ENCODE measurements at places on chromosomes 16 and 17.

GRCh38 chr17:30237296-30238002 is 2.0 kb upstream of the SLC6A4 start:
- DNase-seq, result no peak

GRCh38 chr17:22123536-22124281 is 431.4 kb downstream of the KCNJ18 start:
- DNase-seq, result no peak

DNA sequence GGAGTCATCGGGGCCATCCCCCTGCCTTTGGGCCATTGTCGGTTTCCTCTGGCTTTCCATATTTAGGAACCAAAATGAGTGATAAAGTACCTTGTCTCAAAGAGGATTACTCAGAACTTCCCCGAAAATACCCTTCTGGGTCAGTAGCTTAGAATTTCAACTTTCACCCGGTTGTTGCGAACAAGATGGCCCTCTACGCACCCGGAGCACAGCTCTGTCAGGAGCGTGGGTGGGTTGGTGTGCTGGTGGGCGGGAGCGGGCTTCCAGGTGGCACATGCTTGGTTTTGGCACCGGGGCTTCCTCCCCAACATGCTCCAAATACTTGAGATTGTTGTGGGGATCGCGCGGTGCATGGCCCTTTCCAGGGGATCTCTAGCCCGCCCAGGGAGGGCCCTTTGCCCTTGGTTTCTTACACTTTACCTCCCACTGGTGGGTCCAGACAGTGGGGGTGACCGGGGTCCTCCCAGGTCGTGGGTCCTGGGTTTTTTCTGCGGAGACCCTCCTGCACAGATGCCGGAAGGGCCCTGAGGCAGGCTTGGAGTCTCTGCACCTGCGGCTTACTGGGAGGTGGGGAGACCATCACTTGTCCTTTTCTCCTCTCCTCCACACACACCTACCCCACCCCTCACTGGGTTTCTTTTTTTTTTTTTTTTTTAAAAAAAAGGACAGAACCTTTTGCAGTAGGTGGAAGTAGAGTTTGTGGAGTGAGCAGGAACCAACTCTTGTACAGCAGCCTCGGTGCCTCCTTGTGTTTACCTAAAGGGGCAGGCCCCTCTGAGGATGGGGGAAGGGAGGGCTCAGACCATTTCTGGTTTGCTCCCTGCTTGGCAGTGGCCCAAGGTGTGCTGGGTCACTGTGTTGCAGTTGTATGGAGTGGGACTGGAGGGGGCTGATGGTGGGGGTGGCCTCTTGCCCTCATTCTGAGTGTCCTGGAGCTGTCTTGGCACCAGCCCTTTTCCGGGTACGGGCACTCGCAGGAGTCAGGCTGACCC is 142.1 kb downstream of the SEC14L1 start:
- DNase-seq, result peak; percentile 72

DNA sequence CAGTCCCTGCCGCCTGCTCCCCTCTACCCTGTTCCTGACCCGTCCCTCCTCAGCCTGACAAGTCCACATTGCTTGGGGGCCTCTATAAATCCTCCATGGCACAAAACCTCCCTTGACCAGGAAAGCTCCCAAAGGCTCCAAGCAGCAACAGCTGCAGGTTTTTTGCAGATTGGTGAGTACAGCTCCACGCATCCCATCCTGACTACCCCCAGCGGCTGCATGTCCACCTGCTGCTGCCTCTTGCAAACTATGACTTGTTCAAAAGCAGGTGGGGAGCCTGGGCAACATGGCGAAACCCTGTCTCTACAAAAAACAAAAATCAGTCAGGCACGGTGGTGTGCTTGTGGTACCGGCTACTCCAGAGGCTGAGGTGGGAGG is 122.8 kb downstream of the ANKRD11 start:
- DNase-seq, result no peak

GRCh38 chr16:87936375-87937230 is at the start of gene CA5A:
TSS of gene CA5A (minus strand) at chr16:87936529. CDS start at chr16:87936450, 79 bp downstream.
- no peak for DNase-seq

DNA sequence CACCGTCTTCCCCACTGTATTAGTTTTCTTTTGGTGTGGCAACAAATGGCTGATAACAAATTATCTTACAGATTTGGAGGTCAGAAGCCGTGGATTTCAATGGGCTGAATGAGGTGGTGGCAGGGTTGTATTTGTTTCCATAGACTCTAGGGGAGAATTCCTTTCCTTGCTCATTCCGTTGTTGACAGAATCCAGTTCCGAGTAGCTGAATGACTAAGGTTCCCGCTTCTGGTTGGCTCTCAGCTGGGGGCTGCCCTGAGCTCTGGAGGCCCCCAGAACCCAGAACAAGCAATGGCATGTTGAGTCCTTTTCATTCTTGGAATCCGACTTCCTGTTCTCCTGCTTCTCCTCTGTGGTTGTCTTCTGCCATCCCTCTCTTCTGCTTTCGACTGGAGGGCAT is 280.4 kb downstream of the SNX29 start:
- DNase-seq, result no peak

- no peak for DNase-seq
Measured at GRCh38 chr17:68087851-68088250, 52.3 kb downstream of the KPNA2 start.

DNA sequence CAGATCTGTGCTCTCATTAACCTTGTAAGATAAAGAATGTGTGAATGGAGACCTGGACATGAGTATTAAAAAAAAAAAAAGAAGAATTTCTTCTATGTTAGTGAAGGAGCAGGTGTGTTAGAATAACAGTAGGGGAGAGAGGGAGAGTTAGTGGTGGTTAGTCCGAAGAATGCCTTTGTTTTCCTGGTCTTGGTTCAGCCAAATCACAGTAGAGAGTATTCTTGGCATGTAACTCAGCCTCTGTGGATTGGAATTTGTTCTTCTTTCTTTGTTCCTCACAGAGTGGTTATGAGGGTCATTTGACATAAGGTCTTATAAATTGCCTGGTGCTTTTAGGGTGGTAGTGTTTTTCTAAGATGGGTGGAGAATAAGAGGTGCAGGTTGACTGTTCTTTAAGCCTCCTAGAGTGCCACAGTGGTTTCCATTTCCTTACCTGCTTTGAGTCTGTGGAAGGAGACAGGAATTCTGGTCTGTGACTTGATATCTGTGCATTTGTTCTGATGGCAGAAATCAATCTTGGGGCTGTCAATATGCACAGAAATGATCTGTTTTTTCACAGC is 17.6 kb downstream of the NUP93 start:
- no peak for DNase-seq

- DNase-seq, result no peak
Measured at GRCh38 chr16:11632455-11632939, 35.8 kb upstream of the SNN start.

- peak; percentile 62 for DNase-seq
Measured at GRCh38 chr17:20008242-20009051, 712 bp upstream of the SPECC1 start.

GRCh38 chr17:57210224-57210553 is 46.1 kb upstream of the MSI2 start:
- no peak for DNase-seq

- peak; percentile 8 for DNase-seq
Measured at GRCh38 chr16:83040174-83040573, 413.4 kb downstream of the CDH13 start.

DNA sequence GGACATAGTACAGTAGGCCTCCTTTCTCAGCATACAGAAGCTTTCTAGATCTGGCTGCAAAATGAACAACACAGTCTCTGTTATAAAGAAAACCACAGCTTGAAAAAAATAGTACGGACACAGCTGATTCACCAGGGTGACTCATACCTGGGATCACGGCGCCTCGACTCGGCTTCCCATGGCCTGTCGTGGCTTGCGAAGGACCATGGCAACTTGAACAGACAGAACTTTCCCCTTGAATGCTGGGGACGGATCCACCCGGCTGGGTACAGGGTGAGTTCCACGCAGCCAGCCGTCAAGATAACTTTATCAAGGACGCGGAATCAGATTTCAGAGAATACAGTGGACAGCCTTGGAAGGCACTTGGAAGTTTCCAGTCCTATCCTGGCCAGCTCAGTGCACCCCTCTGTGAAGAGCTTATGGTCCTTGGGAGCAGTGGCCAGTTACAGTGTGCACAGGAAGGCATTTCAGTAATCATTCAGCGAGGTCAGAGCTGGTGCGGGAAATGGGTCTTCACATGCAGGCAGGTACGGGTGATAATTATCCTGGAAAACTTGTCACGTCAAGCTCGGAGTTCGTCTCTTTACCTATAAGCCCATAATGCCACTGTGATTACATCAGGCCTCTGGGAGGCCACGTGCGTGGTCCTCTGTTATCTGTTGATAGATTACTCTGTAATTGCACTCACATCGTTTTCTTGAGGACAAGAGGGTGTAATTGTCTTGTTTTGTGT is 57.9 kb upstream of the MAF start:
- DNase-seq, result peak; percentile 70

DNA sequence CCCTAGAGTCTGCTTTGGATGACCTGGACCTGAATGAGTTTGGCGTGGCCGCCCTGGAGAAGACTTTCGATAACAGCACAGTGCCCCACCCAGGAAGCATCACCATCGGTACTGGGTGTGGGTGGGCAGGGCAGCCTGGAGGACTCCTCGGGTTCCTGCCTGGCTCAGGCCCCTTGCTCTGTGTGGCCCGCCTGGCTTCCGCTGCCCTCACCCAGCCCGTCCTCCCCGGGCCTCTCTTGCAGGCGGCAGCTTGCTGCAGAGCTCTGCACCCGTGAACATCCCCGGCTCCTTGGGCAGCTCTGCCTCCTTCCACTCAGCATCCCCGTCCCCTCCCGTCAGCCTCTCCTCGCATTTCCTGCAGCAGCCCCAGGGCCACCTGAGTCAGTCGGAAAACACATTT is 24.5 kb downstream of the UNC13D start:
- no peak for DNase-seq

DNA sequence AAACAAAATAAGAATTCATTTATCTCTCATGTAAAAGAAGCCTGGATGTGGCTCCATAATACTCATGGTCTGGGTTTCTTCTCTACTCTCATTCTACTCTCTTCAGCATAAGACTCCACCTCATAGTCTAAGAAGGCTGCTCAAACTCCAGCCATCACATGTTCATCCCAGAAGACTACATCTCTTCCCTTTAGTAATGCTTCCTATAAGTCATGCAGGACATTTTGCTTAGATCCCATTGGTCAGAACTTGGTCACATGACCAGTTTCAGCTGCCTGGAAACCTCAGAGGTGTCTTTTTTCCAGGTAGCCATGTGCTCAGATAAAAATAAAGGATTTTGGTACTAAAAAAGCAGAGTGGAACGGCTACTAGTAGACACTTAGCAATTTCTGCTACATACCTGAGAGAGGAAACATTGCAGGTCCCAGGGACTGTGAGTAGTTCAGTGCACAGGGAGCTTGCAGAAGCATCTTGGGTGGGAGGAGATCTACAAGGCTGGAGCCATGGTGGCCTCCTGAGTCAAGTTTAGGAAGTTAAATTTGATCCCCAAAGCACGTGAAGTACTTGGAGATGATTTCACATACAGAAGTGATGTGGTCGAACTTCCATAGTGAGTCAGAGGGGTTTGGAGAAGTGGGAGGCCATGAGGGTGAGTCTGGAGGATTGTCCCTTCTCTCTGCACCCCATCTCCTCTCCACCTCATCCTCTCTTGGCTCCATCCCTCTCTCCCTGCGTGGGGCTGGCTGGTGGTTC is 110.2 kb downstream of the CCDC182 start:
- DNase-seq, result peak; percentile 45

Data from H54 (cell line).